Spinal cord (tissue), 10 donors: ENCODE measurements at places on chromosomes 1 and 21. TPM values are rescaled to one million over a fixed set of nuclear protein-coding genes. Genes with fewer than 3 reads are reported as not detected.

GRCh38 chr21:45306832-45307571, 19.3 kb upstream of the POFUT2 start:
- peaks cover 47% of the 10 kb centered on the region for H3K4me1 ChIP-seq
- no peak overlapping the region for H3K4me3 ChIP-seq
- peaks cover 18% of the 10 kb centered on the region for H3K36me3 ChIP-seq
- DNase-seq, result no peak
- H3K27me3 ChIP-seq, result no peaks in the 10 kb centered on the region

- peak overlapping the region; percentile 19 for H3K27ac ChIP-seq
- no peaks in the 10 kb centered on the region for H3K36me3 ChIP-seq
- no peaks in the 10 kb centered on the region for H3K4me1 ChIP-seq
- H3K4me3 ChIP-seq, result no peak overlapping the region
- peak; percentile 60 for DNase-seq
These were observed 761.0 kb upstream of the CXADR start for GRCh38 chr21:16751695-16752474.

DNA sequence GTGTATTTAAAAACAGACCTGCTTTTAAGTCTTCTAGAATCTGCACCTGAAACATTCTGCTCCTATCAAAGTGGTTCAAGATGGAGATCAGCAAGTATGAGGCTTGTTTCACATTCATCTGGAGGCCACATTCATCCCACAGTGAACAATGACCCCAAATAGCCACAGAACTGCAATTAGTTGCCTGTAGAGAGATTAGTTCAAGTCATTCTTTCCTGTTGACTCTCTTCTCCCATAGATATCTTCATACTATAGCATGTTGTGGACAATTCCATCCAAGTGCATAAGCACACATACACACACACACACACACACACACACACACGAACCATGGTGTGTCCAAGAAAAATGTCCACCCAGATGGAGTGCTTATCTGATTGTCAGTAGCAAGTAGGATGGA, 101.7 kb upstream of the FGGY start:
- H3K27ac ChIP-seq, result no peak overlapping the region
- no peak for DNase-seq
- H3K4me1 ChIP-seq, result no peaks in the 10 kb centered on the region
- no peak overlapping the region for H3K4me3 ChIP-seq
- H3K27me3 ChIP-seq, result no peaks in the 10 kb centered on the region

- H3K4me1 ChIP-seq, result no peaks in the 10 kb centered on the region
- peaks cover 10% of the 10 kb centered on the region for H3K36me3 ChIP-seq
- DNase-seq, result no peak
- no peak overlapping the region for H3K4me3 ChIP-seq
These were observed 99.6 kb downstream of the ZZZ3 start for GRCh38 chr1:77582905-77583304.

Gene OR14K1
- polyA plus RNA-seq, result not detected

DNA sequence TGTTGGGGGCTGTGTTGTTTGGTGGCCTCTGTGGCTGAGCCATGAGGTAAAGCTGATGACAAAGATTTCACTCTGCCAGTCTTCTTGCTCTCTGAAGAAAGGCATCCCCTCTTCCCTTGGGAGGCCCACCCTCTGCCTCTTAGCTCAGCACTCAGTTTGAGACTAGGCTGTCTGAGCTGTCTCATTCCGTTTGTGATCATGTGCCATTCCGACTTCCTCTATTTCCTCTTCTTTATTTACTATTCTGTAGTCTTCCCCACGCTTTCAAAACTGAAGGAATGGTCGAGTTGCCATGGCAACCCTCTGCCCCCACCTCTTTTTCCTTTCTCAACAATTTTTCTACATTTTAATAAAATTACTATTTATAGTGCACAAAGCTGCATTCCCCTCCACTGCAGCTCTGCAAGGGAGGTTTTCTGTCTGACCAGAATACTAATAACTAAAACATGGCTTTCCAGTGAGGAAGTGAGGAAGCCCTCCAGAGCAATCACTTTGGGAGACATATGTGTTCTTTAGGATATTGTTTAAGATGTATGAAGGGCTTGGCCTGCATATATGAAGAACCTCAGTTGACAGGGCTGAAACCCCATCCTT, 30.8 kb downstream of the KCNA3 start:
- no peak for DNase-seq
- peaks cover 3% of the 10 kb centered on the region for H3K27me3 ChIP-seq
- no peaks in the 10 kb centered on the region for H3K36me3 ChIP-seq
- H3K27ac ChIP-seq, result no peak overlapping the region
- peaks cover 6% of the 10 kb centered on the region for H3K4me1 ChIP-seq
- H3K4me3 ChIP-seq, result no peak overlapping the region

GRCh38 chr1:223340637-223341036, 23.3 kb downstream of the SUSD4 start:
- H3K27ac ChIP-seq, result no peak overlapping the region
- peaks cover 21% of the 10 kb centered on the region for H3K4me1 ChIP-seq
- H3K27me3 ChIP-seq, result no peaks in the 10 kb centered on the region
- H3K36me3 ChIP-seq, result no peaks in the 10 kb centered on the region
- no peak for DNase-seq

DNA sequence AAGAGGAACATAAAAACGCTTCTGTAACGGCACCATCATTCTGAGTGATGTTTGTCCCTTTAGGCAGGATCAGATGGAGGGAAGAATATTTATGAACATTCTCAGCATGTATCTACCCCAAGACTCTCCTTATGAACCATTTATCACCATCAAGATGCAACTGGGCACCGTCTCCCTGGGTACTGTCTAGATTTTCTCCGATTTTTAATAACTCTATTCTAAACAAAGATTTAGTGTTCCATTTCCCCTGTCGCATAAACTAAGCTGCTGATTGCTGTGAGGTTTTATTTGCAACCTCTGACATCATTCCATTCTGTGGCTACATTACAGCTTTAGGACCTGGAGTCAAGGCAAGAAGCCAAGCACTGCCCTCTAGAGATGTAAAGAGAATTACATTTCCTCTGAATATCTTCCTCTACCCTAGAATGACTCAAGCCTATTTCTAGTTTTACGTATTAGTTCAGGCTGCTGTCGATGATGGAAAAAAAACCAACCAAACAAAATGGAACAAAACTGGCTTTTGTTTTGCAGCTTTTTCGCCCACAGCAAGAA, 130.1 kb upstream of the MAP1LC3C start:
- no peaks in the 10 kb centered on the region for H3K27me3 ChIP-seq
- no peak overlapping the region for H3K4me3 ChIP-seq
- H3K36me3 ChIP-seq, result no peaks in the 10 kb centered on the region
- DNase-seq, result no peak
- no peak overlapping the region for H3K27ac ChIP-seq

DNA sequence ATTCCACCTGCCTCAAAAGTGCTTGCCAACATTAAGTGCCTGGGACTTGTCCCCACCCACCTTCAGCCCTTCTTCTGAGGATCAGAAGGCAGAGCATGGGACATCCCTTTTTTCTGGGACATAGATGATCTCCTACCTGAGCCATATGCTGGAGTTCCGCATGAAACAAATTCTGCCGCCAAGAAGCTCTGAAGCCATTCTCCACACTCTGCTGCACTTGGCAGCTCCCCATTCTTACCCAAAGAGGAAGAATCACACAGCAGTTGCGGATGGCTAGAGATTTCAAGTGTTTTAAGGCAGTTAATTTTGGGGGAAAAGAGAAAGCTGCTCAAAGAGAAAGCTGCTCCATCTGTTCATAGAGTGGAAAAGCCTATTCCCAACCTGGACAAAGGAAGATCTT, 197.3 kb upstream of the COA6 start:
- no peak overlapping the region for H3K27ac ChIP-seq
- H3K4me3 ChIP-seq, result no peak overlapping the region
- H3K36me3 ChIP-seq, result no peaks in the 10 kb centered on the region

DNA sequence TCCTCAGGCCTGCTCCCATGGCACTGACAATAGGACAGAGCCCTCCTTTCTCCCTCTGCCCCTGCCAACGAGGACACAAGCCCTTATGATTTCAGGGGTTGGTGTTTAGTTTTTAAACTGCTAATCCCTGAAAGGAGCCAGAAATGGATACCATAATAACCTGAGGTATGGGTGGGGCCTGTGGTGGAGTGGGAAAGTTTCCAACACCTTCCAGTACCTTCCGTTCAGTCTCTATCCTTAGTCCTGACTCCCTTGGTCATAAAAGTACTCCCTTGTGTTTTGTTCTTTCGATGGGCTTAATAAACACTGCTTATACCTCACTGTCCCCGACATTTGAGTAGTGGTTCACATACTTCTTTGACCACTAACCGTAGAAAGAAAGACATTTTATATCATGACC, 141.8 kb upstream of the MAGI3 start:
- no peaks in the 10 kb centered on the region for H3K4me1 ChIP-seq
- no peak for DNase-seq
- H3K27me3 ChIP-seq, result no peaks in the 10 kb centered on the region
- H3K36me3 ChIP-seq, result no peaks in the 10 kb centered on the region
- no peak overlapping the region for H3K4me3 ChIP-seq

Gene KLF17
- polyA plus RNA-seq, result 0.36 TPM
